Urinary bladder (tissue), 4 donors: ENCODE measurements at places on chromosomes 1 and 21. TPM values are rescaled to one million over a fixed set of nuclear protein-coding genes. Genes with fewer than 3 reads are reported as not detected.

Gene TTLL10
- not detected for total RNA-seq

Gene SPEN
- total RNA-seq, result 47.6 TPM

Gene DISP1
- total RNA-seq, result 23.1 TPM

Gene LRRC53
- total RNA-seq, result not detected
